ENCODE measurements at places on chromosomes 1 and 21.

- no peak for DNase-seq
Measured at GRCh38 chr21:14773777-14774345, 227.7 kb upstream of the SAMSN1 start.

GRCh38 chr1:85862456-85862855, 154.2 kb upstream of the ZNHIT6 start:
- DNase-seq, result no peak

DNA sequence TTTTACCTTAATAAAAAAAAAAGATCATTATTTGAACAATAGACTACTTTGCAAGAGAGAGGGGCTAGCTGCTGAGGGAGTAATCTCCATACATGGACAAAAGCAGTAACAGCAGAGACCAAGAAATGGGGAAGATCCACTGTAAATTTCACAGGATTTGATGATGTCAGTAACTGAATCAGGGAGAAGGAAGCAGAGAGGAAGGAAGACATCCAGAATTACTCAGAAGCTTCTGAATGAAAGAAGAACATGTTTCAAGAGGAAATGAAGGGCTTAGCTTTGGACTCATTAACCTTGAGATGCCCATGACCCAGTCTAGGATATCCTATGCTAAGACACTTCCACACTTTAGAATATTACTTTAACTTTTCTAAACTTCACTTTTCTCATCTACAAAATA, 60.4 kb downstream of the SLC44A5 start:
- DNase-seq, result no peak

- no peak for DNase-seq
Measured at GRCh38 chr1:30320581-30320890, 402.8 kb downstream of the MATN1 start.

GRCh38 chr21:16002874-16003466, 273.2 kb downstream of the USP25 start:
- DNase-seq, result peak; percentile 18

- peak; percentile 60 for DNase-seq
Measured at GRCh38 chr1:55067022-55067778, 27.9 kb downstream of the PCSK9 start.
